ENCODE measurements at places on chromosomes 16 and 17. TPM values are rescaled to one million over a fixed set of nuclear protein-coding genes. Genes with fewer than 3 reads are reported as not detected.

GRCh38 chr17:63997341-63998048 lies 656 bp upstream of the PRR29 start:
- no peaks in the 10 kb centered on the region for H3K4me1 ChIP-seq
- no peak overlapping the region for H3K27ac ChIP-seq
- DNase-seq: no peak

Gene CIBAR2
- total RNA-seq: not detected

Gene NRN1L
- 0.82 TPM for total RNA-seq

- DNase-seq: no peak
- H3K27me3 ChIP-seq: no peaks in the 10 kb centered on the region
- no peak overlapping the region for H3K27ac ChIP-seq
- H3K4me1 ChIP-seq: peaks cover 7% of the 10 kb centered on the region
- no peaks in the 10 kb centered on the region for H3K36me3 ChIP-seq
- no peak overlapping the region for H3K4me3 ChIP-seq
Observed at GRCh38 chr16:71565812-71566700, 10.8 kb downstream of the TAT start.

Gene CDRT15L2
- total RNA-seq: not detected

Gene AOC3
- total RNA-seq: 1.5 TPM

Gene AANAT
- total RNA-seq: 0.19 TPM

GRCh38 chr16:11706180-11706742 lies 36.4 kb downstream of the TXNDC11 start:
- no peak for DNase-seq
- peaks cover 10% of the 10 kb centered on the region for H3K4me1 ChIP-seq
- no peaks in the 10 kb centered on the region for H3K36me3 ChIP-seq
- no peaks in the 10 kb centered on the region for H3K27me3 ChIP-seq
- no peak overlapping the region for H3K4me3 ChIP-seq

DNA sequence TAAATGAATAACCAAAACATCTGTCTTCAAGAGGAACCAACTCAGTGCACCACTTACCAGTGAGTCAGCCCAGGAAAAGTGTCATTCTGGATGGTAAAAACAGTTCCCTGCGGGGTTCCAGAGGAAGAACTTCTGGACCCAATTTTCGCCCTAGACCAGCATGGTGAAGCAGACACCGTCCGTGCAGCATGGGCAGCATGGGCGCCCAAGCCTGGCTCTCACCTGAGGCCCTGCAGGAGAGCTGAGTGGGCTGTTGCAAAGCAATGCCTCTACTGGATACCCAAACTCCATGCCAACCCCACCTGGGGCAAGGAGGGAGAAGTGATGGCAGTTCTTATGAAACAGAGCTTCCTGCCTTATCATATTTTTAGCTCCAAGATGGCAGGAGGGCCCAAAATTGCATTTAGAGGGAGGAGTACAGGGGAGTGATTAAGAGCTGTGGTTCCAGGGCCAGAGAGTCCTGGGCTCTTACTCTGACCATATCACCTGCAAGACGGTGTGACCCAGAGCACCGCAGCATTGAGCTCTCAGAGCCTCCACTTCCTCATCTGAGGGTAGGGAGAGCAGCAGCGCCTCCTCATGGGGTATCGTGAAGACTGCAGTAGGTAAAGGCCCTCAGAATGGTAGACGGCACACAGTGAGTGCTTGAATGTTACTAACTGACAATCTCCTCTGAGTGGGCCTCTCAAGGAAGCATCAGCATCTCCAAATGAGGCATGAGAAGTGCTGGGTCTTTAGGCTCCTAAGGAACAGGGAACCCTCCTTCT lies 16.6 kb upstream of the INPP5K start:
- no peaks in the 10 kb centered on the region for H3K27me3 ChIP-seq
- H3K4me3 ChIP-seq: no peak overlapping the region
- H3K4me1 ChIP-seq: no peaks in the 10 kb centered on the region
- no peak for DNase-seq
- peaks cover 26% of the 10 kb centered on the region for H3K36me3 ChIP-seq

- H3K4me1 ChIP-seq: peaks cover 7% of the 10 kb centered on the region
- peak overlapping the region; percentile 90 for H3K27ac ChIP-seq
- no peaks in the 10 kb centered on the region for H3K27me3 ChIP-seq
- DNase-seq: peak; percentile 16
Observed at GRCh38 chr16:85798901-85799496, 345 bp downstream of the EMC8 start.
